NCI-H748 treated with DMSO at 0.1 percent for 48 hours (cell line): ENCODE measurements at places on chromosomes 3 and 15.

GRCh38 chr15:76930831-76931396 is 635 bp upstream of the RCN2 start:
- no peak for DNase-seq

- DNase-seq: no peak
Observed at GRCh38 chr3:105042586-105042985, 324.1 kb upstream of the ALCAM start.

GRCh38 chr15:43913941-43914340 is 87.1 kb downstream of the WDR76 start:
- no peak for DNase-seq

- DNase-seq: no peak
Observed at GRCh38 chr3:16595778-16596177, 9.4 kb downstream of the DAZL start.

- DNase-seq: no peak
Observed at GRCh38 chr3:40989141-40990061, 209.9 kb upstream of the CTNNB1 start.

DNA sequence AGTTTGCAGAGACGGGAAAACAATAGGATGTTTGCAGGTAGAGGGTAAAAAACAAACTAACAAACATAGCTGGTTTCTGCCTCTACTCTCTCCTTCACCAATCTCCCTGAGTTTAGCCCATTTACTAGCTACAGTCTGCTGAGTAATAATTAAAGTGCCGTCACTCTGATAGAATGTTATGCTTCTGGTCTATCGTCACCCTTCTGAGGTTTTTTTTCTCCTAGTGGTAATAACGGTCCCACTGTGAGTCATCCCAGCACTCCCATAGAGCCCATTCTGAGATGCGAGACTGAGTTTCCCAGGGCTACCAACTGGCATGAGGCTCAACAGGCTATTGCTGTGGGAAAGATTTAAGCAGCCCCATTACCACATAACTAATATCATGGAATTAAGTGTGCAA is 56.4 kb downstream of the PLAAT1 start:
- DNase-seq: no peak

DNA sequence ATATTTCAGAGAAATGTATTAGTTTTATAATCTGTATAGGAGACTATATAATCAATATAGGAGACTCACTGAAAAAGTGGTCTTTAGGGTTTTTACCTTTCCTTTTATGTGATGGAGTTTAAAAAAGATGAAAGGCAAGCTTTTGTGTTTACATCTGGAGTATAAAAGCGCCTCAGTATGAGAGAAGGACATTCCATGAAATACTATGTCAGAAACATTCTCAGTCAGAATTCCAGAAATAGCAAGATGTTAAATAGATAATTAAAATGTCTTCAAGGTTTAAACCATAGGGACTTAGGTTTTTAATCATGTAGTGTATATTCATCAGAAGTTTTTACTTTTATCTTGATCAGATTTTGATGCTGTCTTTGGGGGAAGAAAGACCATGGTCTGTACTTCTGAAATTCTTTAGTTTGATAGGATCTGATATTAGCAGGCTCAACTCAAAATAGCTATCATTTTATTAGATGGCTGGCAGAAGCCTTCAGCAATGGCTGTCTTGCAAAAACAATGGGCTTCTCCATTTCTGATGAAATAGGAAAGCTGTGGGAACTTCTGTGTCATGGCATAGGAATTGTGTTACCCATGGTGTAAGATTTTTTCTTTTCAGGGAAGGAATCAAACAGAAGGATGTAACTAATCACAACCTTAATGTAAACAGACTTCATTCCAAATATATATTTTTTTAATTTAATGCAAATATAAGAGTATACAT is 209.6 kb upstream of the PLSCR5 start:
- DNase-seq: no peak

GRCh38 chr15:39411102-39411989 is 169.5 kb upstream of the THBS1 start:
- DNase-seq: no peak
